ENCODE measurements at places on chromosomes 1 and 21.
A peak's percentile ranks its signal among the peaks of the same experiment; 100 is the strongest.

DNA sequence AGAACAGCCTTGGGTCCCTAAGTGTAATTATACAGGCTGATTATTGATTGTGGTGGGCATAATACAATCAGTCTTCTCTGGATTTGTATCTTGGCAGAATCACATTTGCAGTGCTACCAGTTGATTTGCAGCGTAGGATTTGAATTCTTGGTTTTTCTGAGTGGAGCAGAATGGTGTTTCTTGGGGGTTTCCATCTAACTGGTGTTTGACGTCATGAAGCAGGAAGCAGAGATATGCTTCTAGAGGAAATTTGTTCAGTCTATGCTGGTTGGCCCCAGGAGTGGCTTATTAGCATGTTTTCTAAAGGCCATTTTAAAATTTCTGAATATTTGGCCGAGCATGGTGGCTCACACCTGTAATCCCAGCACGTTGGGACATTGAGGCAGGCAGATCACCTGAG lies 3.4 kb downstream of the CTTNBP2NL start:
- DNase-seq, result no peak

DNA sequence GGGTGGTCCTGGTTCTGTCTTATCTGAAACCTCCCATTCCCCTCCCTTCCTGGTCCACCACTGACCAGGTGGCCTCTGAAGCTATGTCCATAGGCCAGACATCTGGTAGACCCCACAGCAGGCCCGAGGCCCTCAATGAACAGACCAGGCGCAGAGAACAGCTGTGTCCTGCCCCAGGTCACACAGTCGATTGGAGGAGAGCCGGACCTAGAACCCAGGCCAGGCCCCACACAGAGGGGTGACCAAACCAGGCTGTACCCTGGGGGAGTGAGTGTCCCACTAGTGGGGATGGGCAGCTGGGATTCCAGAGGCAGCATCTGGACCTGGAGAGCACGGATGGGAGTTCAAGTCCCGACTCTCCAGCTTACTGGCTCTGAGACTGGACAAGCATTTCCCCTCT lies 29.2 kb downstream of the RNU1-1 start:
- no peak for DNase-seq

DNA sequence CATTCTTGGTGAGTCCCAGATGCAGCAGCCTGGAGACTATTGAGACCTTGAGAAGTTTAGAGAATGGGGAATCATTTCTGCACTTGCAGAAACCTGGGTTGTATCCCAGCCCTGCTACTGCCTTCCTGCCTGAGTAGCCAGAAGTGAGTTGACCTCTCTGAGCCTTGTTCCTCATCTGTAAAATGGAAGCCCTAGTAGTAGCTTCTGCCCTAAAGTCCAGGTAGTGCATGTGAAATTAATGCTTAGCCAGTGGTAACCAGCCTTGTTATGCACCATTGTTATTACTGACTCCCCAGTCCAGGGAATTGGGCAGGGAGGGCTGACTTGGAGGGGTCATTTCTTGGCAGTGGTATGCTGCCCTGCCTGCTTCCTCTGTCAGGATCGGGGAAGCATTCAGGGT lies 5.6 kb downstream of the SESN2 start:
- no peak for DNase-seq

GRCh38 chr1:224430511-224431113 lies 4.0 kb downstream of the WDR26 start:
- DNase-seq, result peak; percentile 71

GRCh38 chr1:243351337-243351736 lies 95.5 kb downstream of the SDCCAG8 start:
- no peak for DNase-seq

DNA sequence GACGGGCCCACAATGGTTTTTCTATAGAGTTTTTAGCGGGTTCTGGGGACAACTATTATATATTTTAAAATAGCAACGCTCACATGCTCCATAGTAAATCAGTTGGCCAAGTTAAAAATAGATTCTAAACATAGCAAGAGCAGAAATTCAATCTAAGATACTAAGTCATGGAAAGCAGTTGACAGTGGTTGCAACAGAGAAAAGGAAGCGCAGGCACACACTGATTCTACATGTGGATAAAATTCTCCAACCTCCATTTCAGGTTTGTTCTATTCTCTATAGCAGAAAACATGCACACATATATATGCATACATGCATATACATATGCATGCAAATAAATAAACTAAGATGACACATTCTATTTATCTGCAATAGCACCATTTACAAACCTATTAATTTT lies 89.6 kb upstream of the HNRNPU start:
- no peak for DNase-seq

GRCh38 chr1:17929224-17929623 lies 174.1 kb downstream of the ACTL8 start:
- no peak for DNase-seq

GRCh38 chr1:112862753-112863426 lies 93.1 kb downstream of the SLC16A1 start:
- DNase-seq, result no peak

DNA sequence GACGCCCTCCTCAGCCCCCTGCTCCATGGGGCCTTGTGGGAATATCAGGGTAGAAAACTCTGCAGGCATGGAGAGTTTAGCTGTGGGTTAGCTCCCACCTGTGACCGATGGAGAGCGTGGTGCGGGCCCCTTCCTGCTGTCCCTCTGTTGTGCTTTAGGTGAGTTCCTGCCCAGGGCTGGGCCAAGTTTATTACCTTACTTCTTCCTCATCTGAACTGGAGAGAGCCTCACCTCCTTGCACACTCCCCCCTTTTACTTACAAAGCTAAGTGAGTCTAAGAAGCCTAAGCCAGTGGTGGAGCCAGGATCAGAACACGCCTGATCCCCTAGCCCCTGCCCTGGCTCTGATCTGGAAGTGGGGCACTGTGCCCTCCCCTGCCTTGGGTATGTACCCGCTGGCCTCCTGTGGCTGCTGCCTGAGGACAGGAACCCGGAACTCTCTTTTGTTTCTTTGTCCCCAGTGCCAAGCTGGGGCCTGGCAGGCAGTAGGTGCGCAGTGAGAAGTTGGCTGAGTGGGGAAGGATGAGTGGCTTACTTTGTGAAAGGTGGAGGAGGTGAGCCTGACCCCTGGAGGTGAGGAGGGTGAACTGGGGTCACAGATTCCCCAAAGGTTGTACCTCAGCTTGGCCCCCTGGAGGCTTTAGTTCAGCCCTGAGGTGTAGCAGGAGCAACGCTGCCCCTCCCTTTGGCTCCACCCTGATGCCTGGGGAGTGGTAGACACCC lies 32.9 kb downstream of the ARHGEF10L start:
- DNase-seq, result no peak

DNA sequence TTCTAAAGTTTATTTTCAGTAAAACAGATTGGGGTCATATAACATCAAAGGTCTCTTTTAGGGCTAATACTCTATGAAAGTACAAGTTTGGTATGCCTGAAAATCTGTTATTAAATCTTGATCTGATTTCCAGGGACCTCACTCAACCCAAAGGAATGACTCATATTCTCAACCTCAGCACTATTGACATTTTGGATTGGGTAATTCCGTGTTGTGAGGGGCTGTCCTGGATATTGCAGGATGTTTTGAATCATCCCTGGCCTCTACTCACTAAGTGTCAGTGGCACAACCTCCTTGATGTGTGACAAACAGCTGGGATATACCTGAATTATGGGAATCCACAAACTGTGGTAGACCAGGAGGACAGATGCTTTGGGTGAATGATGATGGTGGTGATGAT lies 51.5 kb upstream of the CYP2J2 start:
- DNase-seq, result no peak

DNA sequence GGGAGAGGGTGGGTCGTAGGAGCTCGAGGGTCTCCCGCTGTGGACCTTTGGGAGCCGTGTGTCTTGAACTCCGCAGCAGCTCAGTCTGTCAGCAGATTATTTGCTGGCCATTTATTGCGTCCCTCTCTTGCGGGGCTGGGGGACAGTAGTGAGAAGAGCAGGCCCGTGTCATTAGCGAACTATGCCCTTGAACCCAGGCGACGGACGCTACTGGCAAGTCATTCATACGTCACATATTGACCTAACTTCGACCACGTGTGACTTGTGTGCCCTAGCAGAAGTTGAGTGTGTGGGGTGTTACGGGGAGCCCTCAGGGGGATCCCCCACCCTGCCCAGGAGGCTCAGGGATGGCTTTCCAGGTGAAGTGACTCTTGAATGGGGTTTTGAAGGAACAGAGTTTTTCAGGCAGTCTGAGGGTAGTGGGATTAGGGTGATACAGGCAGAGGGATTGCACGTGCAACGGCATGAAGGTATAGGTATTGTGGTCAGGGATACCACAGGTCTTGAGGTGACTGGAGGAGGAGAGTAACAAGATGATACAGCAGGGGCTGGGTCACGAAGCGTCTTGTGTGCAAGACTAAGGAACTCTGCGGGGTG lies 13.0 kb downstream of the RCC1 start:
- DNase-seq, result peak; percentile 80

DNA sequence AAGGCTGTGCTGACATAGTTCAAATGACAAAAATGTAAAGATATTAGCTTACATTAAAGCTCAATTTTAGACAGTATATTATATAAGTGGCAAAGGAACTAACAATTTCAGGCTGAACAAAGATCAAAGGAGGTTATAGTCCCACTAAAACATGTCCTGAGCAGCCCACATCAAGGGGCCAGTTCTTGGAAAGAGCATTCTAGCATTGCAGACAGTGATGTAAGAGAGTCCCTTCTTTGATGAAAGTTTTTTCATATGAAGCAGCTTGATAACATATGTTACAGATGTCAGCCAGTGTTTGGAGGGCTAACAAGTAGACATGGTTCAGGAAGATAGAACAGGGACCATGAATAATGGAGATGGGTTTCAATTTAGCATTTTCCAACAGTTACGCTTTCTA lies 301.7 kb downstream of the NTNG1 start:
- DNase-seq, result no peak

GRCh38 chr1:67639361-67639760 lies 45.6 kb upstream of the GADD45A start:
- no peak for DNase-seq

- DNase-seq, result no peak
Observed at GRCh38 chr1:30659702-30660101, 63.7 kb downstream of the MATN1 start.

DNA sequence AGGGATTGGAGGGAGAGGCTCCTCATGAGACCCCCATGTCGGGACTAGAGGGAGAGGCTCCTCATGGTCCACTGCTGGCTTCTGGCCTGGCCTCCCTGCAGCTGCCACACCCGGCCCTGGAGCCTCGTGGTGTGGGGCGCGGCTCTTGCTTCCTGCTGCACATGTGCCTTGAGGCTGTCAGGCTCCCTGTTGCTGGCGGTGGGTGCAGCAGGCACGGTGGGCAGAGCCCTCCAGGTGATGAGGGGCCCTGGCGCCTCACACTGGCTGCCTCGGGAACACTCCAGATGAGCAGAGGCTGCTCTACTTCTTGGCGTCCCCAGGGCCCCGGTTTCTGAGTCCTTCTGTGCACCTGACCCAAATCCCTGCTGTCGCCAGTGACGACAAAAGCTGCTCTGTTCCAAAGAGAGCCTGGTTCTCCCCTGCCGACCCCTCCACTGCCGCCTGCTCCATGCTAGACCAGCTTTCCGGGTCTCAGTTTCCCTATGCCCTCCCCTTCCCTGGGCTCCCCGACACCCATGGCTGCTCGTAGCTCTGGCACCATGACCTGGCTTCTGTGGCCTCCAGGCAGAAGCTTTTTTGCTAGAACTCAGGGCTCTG lies 9.7 kb upstream of the ATAD3B start:
- DNase-seq, result no peak

DNA sequence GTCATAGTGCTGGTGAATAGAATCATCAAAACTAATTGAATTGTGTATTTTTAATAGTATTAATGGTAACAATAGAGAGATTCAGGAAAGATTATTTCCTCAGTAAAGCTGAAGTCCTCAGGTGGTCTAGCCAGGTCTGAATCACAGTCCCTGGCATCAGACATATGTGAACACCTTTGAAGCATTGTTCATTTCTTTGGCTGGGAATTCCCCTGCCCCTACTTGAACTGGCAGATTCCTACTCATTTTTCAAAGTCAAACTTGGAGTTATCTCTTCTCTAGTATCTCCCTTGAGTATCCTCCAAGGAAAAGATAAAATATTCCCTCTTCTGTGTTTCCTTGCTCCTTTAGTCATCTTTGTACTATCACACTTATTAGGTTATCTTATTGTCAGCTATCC lies 759.8 kb downstream of the ADGRL2 start:
- DNase-seq, result no peak

DNA sequence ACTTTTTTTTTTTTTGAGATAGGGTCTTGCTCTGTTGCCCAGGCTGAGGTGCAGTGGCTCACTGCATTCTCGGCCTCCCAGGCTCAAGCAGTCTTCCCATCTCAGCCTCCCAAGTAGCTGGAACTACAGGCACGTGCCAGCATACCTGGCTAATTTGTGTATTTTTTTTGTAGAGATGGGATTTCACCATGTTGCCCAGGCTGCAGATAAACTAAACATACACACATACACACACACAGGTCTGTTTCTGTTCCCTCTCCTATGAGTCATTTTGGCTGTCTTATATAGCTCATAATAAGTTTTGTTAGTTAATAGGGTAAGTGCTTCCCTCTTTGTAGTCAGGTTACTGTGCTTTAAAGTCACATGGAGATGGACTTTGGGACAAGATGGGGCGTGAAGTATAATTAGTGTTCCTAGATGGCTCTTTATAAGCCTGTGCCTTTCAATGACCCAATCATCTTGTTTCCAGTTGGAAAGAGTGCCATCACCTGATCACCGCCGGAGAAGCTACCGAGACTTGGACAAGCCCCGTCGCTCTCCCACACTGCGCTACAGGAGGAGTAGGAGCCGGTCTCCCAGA lies 9.1 kb downstream of the PRPF38A start:
- DNase-seq, result no peak

GRCh38 chr1:55700359-55701130 lies 485.4 kb upstream of the USP24 start:
- no peak for DNase-seq

- no peak for DNase-seq
Observed at GRCh38 chr21:29096218-29097015, 23.0 kb upstream of the CCT8 start.

- DNase-seq, result no peak
Observed at GRCh38 chr1:229803626-229804217, 177.7 kb downstream of the URB2 start.

GRCh38 chr1:43188106-43188505 lies 16.0 kb downstream of the CFAP57 start:
- no peak for DNase-seq

- DNase-seq, result no peak
Observed at GRCh38 chr1:153340356-153340755, 8.3 kb downstream of the PGLYRP4 start.

DNA sequence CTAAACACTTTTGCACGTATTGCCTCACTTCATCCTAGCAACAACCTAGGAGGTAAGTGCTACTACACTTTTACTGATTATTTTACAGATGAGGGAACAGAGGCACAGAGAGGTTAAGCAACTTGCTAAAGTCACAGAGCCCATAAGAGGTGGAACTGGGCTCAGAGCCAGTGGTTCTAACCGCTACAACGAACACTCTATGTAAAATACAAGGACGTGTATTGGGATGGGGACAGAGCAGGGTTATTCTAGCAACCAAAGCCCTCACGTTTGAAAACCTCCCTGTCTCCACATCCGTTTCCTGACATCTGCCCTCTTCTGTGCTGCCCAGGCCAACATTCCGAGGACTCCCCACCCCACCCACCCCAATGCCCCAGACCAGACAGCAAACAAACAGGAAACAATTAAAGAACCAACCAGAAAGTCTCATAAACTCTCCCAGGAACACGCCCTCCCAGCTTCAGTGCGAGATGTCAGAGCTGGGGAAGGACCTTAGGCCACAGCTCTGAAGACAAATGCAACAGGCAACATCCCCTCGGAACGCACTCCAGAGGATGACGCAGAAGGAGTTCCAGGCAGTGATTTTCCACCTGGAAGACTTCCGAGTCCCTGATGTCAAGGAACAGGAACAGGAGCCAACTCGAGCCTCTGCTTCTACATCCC lies 41.1 kb downstream of the GLIS1 start:
- no peak for DNase-seq

Data from NB4 (cell line).